Eye (tissue), 1 donor: ENCODE measurements at places on chromosomes 16 and 17.
A peak's percentile ranks its signal among the peaks of the same experiment; 100 is the strongest.

GRCh38 chr17:76826330-76827068 is 41.7 kb upstream of the MGAT5B start:
- DNase-seq = no peak

DNA sequence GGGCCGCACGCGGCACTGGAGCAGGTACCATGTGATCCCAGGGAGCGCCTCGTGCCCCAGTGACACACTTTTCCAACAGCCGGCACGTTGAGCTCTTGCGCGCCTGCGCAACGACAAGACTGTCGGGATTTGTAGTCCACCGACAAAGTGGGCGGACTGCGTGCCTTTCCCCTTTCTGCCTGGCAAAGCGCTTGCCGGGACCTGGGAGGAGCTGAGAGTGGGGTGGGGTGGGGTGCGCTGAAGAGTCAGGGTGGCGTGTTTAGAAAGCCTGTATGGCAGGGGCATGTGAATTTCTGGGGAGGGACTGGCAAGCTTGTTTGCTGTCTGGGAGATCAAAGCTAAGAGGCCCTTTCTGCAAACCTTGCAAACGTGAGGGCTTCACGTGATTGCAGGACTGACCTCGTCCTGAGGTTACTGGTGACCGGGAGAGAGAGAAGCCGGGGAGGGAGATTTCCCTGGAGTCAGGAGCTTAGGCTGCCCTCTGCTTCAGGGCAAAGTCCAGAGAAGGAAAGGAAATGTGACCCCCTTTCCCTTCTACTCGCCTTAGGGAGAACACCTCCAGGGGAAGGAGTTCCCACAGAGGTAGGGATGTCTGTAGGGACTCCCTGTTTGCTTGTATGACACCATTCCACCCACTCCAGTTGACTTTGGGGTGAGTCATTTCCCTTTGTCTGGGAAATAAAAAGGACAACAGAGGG is 429 bp upstream of the NR1D1 start:
- DNase-seq = peak; percentile 98

- no peak for DNase-seq
Measured at GRCh38 chr16:72664056-72664508, 383.8 kb downstream of the ZFHX3 start.

DNA sequence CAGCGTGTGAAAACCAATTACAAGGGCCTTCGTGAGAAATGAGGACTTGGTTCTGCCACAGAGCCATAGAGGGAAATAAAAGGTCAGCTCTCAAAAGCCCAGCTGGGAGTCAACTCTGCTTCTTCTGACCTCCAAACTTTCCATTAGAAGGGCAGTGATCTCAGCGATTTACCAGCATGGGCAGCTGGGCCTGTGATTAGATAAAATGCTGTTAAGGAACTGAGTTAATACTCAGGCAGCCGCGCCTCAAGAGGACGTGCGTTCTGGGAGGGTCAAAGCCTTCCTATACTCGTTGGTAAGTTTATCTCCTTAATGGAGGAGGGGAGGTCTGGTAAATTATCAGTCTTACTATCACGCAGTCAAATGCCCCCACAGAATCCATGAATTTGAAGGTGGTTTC is 480.2 kb upstream of the ERCC4 start:
- peak; percentile 11 for DNase-seq

DNA sequence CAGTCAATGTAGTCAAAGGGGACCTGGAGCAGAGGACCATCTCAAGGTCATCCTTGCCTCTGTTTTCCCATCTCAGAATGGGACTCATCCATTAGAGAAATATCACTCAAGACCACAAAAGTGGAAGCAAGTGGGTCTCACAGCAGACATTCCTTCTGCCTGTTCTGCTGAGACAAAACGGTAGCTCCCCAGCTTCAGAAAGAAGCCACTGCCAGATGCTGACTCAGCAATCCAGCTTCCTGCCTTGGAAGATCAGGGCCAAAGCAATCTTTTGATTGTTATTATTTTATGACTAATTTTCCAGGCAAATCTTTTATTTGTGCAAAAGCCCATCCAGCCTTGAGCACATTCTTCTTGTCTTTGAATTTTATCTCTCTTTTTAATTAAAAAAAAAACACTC is 86.8 kb downstream of the CCT6B start:
- DNase-seq = no peak

GRCh38 chr16:30335598-30336474 is 19.3 kb downstream of the CD2BP2 start:
- no peak for DNase-seq

DNA sequence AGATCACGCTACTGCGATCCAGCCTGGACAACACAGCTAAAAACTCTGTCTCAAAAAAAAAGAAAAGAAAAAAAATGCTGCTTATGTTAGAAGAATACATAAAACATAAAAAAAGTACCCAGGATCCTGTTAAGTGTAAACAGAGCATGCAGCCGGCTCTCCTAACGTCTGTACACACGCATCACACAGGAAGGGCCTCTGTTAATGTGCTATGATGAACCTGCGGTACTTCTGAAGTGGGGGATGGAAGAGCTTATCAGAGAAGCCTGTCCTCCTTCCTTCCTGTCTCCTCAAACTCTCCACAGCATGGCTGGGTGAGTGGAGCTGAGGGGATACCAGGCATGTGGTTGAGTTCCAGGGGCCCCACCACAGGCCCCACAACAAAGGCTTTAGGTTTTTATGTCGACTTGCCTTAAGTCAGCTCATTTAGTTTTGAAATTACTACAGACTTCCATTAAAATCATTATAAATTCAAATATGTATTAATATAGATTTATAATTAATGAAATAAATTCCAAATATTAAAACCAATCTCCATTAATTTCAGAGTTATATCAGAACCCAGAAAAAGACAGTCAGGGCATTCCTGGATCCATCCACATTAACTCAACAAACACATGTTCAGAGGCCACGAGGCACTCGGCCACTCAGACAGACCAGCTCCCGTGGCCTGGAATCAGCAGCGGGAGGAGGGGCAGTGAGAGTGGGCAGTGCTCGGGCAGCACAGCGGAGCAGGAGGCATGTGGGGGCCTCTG is 11.7 kb downstream of the CCDC57 start:
- no peak for DNase-seq

DNA sequence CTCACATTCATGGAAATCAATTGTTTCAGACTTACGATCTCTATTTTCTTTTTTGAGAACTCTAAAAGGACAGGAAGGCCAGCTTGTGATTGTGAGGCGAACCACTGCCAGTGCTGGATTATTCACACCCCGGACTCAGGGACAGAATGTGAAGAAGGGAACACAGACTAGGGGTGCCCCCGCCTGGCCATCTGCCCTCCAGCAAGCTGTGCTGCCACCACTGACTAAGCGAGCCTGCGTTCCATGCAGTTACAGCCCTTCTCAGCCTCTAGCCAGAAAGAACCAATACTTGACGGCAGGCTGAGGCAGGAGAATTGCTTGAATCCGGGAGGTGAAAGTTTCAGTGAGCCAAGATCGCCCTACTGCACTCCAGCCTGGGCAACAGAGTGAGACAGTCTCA is 2.8 kb downstream of the HAGH start:
- DNase-seq = peak; percentile 22

GRCh38 chr17:61248399-61248798 is 151.2 kb upstream of the TBX2 start:
- no peak for DNase-seq

DNA sequence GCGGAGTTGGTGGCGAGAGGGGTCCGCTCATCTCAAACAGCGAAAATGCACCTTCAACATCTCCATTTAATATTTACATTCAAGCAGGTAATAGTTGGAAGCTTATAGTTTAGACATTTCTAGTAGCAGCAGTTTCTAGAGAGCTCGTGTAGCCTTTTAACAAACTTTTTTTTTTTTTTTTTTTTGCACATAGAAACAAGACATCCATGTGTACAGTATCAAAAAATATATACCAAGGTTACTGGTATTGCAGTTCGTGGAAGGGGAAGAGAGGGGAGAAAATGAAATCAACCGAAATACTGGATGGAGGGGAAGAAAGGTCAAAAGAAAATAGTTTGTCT is 6.2 kb downstream of the CBX4 start:
- no peak for DNase-seq

- DNase-seq = no peak
Measured at GRCh38 chr17:57720386-57721035, 24.6 kb downstream of the CCDC182 start.

- DNase-seq = peak; percentile 71
Measured at GRCh38 chr17:50257676-50258224, 16.5 kb upstream of the TMEM92 start.

GRCh38 chr17:21001813-21002221 is 41.0 kb downstream of the USP22 start:
- no peak for DNase-seq

DNA sequence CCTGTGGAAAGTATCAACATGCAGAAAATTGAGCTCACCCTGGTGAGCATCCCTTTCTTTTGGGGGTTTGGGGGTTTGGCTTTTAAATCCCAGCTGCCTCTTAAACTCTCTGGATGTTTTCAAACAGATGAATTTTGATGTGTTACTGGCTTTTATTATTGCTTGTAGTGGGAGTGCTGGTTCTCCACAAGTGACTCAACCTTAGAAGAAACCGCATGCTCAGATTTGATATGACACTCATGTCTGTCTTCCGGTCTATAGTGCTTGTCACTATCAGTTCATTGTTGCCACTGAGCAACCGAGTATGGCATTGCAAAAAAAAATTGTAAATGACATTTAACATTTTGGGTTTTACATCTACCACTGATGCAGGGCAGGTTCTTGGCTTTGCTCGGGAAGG is 104.5 kb downstream of the HS3ST4 start:
- no peak for DNase-seq

DNA sequence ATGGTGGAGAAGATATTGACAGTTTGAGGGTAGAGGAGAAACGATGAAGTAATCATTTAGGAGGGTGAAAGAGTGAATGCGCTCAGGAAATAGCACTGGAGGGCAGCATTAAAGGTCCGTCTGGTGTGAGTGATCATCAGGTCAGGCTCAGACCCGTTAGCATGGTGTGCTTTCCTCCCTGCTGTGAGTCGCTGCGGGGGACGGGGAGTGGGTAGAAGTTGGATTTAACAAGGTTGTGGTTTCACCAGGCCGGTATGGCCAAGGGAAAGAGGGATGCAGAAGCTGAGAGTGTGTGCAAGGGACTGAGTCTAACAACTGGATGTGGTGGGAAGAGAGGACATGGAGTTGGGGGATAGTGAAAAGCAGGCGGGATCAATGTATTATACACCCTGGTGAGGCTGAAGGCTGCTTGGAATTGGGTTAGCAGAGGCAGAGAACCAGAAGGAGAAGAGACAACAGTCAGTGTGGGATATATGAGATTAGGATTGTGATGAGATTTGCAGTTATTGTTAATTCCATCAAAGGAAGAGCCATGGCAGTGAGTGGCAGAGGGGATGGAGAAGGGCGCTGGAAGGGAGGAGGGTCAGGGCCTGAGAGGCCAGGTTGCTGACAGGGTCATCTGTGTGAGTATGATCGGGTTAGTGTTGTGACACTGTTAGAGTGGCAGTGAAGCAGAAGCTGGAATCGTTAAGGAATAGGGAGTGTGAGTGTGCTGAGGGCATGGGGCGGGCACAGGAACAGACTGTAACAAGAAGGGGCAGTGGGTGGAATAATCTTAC is 59.0 kb upstream of the TBX2 start:
- DNase-seq = peak; percentile 66

DNA sequence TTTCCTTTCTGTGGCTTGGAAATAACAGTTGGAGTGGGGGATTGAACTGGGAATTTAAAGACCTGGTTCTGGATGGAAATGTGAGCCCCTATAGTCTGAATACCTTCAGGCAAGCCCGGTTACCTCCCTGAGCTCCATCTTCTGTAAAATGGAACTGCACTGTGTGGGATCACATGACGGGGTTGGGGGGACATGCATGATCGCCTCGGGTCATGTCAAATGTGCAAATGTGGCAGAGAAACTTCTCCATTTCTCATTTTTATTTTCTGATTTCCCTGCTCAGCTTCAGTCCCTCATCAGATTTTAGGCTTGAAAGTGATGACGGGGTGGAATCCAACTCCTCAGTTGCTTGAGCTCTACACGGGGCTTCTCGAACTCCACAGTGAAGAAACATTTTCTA is 1.5 kb downstream of the MT1B start:
- DNase-seq = no peak

DNA sequence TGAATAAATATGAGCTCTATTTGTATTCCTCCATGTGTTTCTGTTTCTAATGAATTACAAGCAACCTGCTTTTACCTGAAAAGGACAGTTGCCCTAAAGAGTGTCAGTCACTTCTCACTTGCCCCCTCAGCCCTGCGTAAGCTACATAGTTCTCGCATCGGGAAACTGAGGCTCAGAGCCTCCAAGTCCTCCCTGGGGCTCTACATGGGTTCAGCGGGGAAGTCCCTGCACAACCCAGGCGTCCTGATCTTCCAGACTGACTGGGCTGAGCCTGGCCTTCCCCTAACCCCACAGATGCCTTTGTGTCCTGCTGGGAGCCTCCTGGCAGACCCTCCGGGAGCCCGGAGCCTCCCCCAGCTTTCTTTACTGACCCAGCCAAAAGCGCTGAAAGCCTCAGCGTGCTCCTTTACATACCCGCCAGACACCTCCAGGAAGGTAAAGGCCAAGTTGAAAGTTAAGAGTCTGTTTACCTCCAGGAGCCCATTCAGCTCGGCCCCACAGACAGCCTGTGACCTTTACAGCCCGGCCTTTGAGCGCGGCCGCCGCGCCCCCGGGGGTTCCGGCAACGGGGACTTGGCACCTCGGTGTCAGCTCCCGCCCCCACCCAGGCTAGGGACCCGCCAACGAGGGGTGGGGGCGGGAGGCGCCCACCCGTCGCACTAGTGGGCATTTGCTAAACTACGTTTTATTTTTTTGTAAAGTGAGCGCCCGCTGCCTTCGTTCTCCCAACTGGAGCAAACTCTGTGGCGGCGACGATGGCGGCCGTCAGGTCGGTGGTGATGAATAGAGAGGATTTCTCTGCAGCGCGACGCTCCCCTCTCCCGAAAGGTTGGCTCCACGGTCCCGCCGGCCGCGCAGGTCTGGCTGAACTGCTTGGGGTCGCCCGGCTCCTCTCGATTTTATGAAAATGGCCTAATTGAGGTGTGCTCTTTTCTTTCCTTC is 4.4 kb upstream of the HOXB13 start:
- DNase-seq = no peak

DNA sequence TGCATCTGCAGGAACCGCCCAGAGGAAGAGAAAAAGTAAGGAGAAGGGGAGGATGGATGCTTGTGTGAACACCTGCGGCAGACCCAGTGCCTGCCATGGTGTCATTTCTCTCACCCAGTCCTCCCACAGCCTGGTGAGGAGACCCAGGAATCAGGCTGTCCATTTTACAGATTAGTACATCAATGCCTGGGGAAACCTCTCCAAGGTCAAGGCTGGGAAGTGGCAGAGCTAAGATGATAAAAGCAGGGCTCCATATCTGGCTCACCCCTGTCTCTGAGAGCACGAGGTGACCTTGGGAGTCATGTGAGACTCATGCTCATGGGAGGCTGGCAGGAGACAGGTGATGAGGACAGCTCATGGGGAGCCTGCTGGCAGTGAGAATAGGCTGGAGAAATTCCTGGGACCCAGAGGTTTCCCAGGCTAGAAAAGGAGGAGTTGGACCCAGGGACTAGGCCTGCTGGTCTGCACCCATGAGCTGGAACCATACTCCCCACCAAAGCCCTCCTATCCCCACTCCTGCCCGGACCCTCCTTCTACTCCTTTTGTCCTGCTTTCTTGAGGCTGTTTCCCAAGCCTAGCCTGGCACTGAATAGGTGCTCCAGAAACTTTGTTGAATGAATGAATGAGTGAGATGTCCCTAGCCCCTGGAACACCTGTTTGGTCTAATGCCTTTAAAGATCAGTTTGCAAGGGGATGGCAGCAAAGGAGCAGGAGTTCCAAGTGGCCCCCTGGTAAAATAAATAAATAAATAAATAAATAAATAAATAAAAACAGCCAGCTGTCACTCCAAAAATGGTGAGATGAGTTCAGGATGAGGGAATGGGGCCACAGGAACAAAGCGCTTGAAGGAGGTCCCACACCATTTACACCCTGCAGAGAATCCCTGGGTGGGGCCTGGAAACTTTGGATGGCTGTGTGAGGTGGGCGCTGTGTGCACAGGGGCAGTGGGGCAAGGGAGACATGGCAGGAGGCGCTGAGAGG is 1.6 kb downstream of the ZNF629 start:
- DNase-seq = no peak
